ENCODE measurements at places on chromosomes 7 and 10.

DNA sequence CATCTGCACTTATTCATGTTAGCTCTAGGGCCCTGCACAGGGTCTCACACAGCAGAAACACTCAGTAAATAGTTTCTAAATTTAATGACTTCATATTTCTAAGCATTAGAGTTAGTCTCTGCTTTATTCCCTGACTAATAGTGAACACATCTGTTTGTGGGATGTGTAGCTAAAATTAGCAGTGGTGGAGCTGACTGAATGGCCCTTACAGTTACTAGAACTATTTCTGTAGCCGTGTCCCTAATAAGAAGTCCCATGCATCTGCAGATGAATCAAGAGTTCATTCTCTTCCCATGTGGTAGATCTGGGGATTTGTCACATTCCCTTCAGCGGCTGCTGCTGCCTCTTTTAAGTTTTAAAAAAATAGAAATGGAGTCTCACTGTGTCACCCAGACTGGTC lies 11.7 kb downstream of the MAP3K8 start:
- DNase-seq, result no peak

- DNase-seq, result no peak
Observed at GRCh38 chr10:43958964-43959363, 310.3 kb upstream of the ZNF32 start.

DNA sequence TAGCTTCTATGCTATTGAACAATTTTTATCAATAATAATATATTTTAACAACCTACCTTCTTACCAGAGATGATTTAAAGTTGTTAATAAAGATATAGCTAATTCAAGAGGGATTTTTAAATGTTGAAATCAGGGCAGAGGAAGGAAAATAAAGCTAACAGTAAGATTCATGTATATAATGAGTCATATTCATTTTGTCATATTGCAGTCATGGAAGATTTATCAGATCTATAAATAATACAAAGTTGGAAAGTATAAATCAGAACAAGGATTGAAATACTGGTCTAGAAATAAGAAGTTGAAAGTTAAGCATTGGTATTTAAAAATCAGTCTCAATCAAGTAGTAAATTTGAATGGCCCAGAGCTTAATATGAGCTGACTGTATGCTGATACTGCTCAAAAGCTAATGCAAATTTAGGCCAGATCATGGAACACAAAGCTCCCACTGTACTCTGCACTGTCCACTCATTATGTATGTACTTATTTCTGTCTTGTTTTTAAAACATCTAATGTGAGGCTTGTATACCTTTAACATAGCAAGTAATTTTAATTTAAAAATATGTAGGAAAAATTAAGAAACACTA lies 196.9 kb downstream of the ZEB1 start:
- no peak for DNase-seq

DNA sequence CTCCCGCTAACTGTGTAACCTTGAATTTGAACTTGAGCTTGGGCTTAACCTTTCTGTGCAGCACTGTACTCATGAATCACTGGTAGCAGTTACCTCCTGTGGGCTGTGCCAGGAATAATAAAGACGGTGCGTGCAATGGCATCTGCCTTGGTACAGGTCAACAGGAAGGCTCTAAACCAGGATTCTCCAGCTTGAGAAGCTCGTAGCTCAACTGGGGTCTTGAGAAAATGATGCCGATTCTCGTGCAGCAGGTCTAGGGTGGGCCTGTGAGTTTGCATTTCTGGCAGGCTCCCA lies 112.5 kb upstream of the ANLN start:
- peak; percentile 54 for DNase-seq

- no peak for DNase-seq
Observed at GRCh38 chr7:17447728-17448478, 149.5 kb downstream of the AHR start.

Measured in mucosa of gallbladder (tissue), 1 donor.